Activated naive CD8-positive, alpha-beta T cell treated with anti-CD3 and anti-CD28 coated beads, Interleukin-2, amount 10 ng/mL, durations not matched to agents 7 days and 5 days (primary cell): ENCODE measurements at places on chromosomes 7 and 10.

DNA sequence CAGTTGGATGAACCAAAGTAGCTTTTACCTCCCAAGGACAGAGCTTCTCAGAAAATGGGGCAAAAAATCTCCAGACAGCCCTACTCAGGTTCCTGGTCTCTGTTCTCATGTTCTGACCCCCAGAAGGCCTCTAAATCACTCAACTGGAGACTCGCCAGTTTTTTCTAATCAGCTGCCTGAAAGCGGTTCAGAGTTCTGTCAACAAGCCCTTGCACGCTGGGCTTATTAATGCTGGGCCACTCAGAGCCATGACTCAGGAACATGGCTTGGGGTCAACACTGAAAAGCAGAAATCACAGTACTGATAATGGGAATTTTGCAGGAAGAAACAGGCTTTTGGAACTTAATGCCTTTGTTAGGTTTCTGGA, 15.3 kb downstream of the ECHDC3 start:
- no peak overlapping the region for H3K4me3 ChIP-seq
- no peaks in the 10 kb centered on the region for H3K36me3 ChIP-seq
- peaks cover 6% of the 10 kb centered on the region for H3K4me1 ChIP-seq
- no peak for DNase-seq
- H3K27me3 ChIP-seq: peaks cover 3% of the 10 kb centered on the region

- no peaks in the 10 kb centered on the region for H3K4me1 ChIP-seq
- no peak overlapping the region for H3K4me3 ChIP-seq
- no peaks in the 10 kb centered on the region for H3K36me3 ChIP-seq
- H3K27ac ChIP-seq: no peak overlapping the region
- H3K27me3 ChIP-seq: no peaks in the 10 kb centered on the region
These were observed 142.8 kb downstream of the LSM5 start for GRCh38 chr7:32347244-32347828.

DNA sequence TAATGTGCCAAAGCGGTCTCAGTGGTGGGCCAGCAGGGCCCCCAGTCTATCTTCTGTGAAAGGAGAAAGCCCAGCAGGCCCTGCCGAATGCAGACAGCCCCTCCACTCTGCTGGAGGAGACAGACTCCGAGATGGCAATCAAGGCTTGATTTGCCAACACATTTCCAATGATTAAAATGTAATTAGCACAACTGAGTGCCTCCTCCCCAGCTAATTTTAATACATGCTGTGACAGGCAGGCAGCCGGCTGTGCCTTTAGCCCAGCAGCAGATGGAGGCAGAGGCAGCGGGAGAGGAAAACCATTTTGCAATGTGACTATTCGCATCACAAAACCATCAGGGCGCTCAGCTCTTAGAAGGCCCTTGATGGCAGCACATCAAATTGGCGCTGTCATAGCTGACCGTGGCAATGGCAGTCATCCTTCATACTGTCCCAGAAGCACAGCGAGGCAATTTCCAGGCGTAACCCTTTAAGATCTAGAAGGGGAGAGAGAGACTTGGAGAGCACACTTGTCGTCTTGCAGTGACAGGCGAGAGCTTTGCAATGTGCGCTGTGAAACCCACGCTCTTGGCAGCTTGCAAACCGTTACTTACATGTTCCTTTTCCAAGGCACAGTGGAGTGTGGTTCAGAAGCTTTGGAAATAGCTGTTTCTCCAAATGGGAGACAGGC, 714.8 kb upstream of the GALNT17 start:
- no peaks in the 10 kb centered on the region for H3K4me1 ChIP-seq
- H3K27ac ChIP-seq: no peak overlapping the region
- DNase-seq: no peak

- H3K27ac ChIP-seq: no peak overlapping the region
- H3K4me3 ChIP-seq: no peak overlapping the region
- H3K36me3 ChIP-seq: no peaks in the 10 kb centered on the region
- H3K4me1 ChIP-seq: peaks cover 37% of the 10 kb centered on the region
These were observed 59.3 kb upstream of the ECHDC3 start for GRCh38 chr10:11682851-11683250.

GRCh38 chr7:133491846-133492652, 239.2 kb downstream of the EXOC4 start:
- H3K4me3 ChIP-seq: no peak overlapping the region
- H3K27me3 ChIP-seq: no peaks in the 10 kb centered on the region
- DNase-seq: no peak
- no peak overlapping the region for H3K27ac ChIP-seq
- peaks cover 23% of the 10 kb centered on the region for H3K36me3 ChIP-seq

- peaks cover 5% of the 10 kb centered on the region for H3K4me1 ChIP-seq
- no peaks in the 10 kb centered on the region for H3K27me3 ChIP-seq
- DNase-seq: no peak
- peaks cover 41% of the 10 kb centered on the region for H3K36me3 ChIP-seq
- no peak overlapping the region for H3K4me3 ChIP-seq
These were observed 129.0 kb upstream of the ODAD2 start for GRCh38 chr10:28127881-28128280.

GRCh38 chr10:103915796-103916195, 2.2 kb downstream of the STN1 start:
- H3K4me1 ChIP-seq: peaks cover 49% of the 10 kb centered on the region
- DNase-seq: peak; percentile 61
- H3K4me3 ChIP-seq: peak overlapping the region; percentile 97
- H3K36me3 ChIP-seq: peaks cover 34% of the 10 kb centered on the region
- peak overlapping the region; percentile 96 for H3K27ac ChIP-seq
- no peaks in the 10 kb centered on the region for H3K27me3 ChIP-seq

- no peak overlapping the region for H3K4me3 ChIP-seq
- no peak overlapping the region for H3K27ac ChIP-seq
- peaks cover 24% of the 10 kb centered on the region for H3K27me3 ChIP-seq
- peaks cover 2% of the 10 kb centered on the region for H3K4me1 ChIP-seq
- DNase-seq: no peak
These were observed 3.1 kb downstream of the RARRES2 start for GRCh38 chr7:150338166-150338829.

DNA sequence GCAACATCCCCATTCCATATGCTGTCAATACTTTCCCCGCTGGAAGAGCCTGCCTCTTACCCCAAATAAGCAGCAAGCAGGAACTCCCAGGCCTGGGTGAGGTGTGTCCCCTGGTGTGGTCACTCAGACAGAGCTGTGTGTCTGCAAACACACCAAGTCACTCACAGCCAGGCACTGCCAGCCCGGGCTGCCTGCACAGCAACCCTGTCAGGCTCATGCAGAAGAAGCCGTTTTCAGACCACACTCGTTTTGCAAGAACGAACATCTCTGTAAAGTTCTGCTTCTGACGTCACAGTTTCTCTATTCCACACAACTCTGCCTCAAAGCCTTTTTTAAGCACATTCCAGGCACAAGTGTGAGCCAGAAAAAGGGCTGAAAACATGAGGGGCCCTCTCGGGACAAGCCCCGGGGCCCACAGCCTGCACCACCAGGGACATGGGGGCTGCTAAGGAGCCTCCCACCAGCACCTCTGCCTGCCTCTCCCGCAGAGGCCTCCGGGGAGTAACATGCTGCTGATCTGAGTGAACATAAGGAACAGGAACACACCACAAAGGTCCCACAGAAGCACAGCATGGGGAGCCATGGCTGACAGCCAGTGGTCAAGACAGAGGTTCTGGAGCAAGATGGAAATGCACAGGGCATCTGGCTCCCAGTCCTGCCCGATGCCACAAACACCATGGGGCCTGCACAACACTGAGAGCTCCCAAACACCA, 11.4 kb downstream of the PTPRN2 start:
- no peaks in the 10 kb centered on the region for H3K36me3 ChIP-seq
- no peak overlapping the region for H3K27ac ChIP-seq
- H3K27me3 ChIP-seq: peaks cover 23% of the 10 kb centered on the region
- no peak overlapping the region for H3K4me3 ChIP-seq

- H3K27ac ChIP-seq: no peak overlapping the region
- H3K36me3 ChIP-seq: no peaks in the 10 kb centered on the region
- H3K27me3 ChIP-seq: peaks cover 3% of the 10 kb centered on the region
- H3K4me3 ChIP-seq: no peak overlapping the region
These were observed 39.0 kb downstream of the CDH23 start for GRCh38 chr10:71435571-71436267.

GRCh38 chr10:29804025-29804852, 169.5 kb upstream of the SVIL start:
- no peak overlapping the region for H3K27ac ChIP-seq
- H3K4me3 ChIP-seq: no peak overlapping the region
- H3K4me1 ChIP-seq: peaks cover 2% of the 10 kb centered on the region
- H3K36me3 ChIP-seq: no peaks in the 10 kb centered on the region
- H3K27me3 ChIP-seq: peaks cover 9% of the 10 kb centered on the region

DNA sequence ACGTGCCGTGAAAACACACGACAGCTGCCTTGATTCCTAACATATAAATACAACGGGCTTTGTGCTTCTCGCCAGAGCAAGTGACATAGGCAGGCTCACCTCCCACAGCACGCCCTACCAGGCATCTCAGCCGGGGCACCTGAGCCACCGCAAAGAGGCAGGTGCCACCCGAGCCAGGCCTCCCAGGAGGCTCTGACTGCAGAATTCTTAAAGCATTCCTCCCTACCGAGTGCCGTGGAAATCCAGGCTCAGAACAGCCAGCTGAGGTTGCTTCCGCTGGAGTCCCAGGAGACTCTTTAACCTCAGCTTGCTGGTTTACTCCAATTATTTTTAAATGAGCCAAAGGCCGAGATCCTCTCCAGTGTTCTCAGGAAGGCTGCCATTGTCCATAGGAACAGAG, 206.5 kb downstream of the USP6NL start:
- H3K27me3 ChIP-seq: no peaks in the 10 kb centered on the region
- no peak for DNase-seq
- peak overlapping the region; percentile 27 for H3K27ac ChIP-seq
- peaks cover 19% of the 10 kb centered on the region for H3K36me3 ChIP-seq

DNA sequence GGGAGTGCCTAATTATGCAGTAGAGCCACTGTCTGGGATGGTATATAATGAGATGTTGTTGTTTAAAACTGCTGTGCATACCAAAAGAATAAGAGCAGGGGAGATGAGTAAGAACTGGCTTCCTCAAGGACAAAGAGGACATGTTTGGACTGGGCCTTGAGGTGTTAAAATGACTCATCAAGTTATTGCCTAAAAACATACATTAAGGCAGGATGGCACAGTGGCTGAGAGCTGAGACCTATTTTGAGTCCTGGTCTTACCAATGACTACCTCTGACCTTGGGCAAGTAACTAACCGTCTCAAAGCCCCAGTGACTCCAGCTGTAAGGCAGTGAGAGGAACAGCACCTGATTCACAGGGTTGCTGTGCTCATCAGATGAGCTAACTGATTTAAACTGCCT, 71.1 kb downstream of the CFAP58 start:
- no peaks in the 10 kb centered on the region for H3K4me1 ChIP-seq
- H3K4me3 ChIP-seq: no peak overlapping the region
- H3K27ac ChIP-seq: no peak overlapping the region
- no peaks in the 10 kb centered on the region for H3K27me3 ChIP-seq
- no peak for DNase-seq
- no peaks in the 10 kb centered on the region for H3K36me3 ChIP-seq

DNA sequence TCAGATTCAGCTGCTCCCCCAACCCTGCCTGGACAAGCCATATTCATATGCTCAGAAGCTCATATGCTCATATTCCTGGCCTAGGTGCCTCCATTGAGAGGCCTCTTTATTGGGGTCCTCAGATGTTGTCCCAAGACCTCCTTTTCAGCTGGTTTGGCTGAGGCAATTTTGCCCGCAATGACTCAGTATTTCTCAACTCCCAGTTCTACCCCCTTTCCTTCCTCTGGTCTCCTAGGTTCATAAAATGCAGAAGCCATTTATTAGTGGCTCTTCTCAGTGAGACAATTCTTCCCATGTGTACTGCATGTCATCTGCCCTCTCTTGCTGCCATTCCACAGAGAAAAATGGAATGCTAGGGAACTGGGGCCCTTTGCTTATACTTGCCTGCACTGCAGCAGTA, 110.7 kb downstream of the INHBA start:
- no peak for DNase-seq
- no peak overlapping the region for H3K4me3 ChIP-seq
- no peaks in the 10 kb centered on the region for H3K4me1 ChIP-seq
- H3K36me3 ChIP-seq: no peaks in the 10 kb centered on the region
- no peak overlapping the region for H3K27ac ChIP-seq

GRCh38 chr7:151895631-151896031, 18.7 kb upstream of the PRKAG2 start:
- peaks cover 12% of the 10 kb centered on the region for H3K27me3 ChIP-seq
- H3K27ac ChIP-seq: no peak overlapping the region
- H3K36me3 ChIP-seq: no peaks in the 10 kb centered on the region
- no peaks in the 10 kb centered on the region for H3K4me1 ChIP-seq
- no peak overlapping the region for H3K4me3 ChIP-seq

DNA sequence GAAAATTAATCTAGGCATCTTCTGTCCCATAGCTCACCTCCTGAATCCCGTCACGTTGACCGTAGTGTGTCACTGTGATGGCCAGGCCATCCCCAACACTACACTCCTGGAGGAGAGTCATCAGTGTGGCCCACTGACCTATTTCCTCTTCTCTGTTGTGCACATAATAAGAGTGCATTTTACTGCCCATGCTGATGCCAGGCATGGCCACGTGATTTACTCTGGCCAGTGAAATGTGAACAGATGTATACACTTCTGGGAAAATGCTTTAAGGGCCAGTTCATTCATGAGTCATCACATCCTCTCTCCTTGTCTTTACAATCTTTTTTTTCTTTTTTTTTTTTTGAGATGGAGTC, 101.9 kb upstream of the PIP4K2A start:
- H3K27me3 ChIP-seq: peaks cover 3% of the 10 kb centered on the region
- no peak for DNase-seq
- H3K27ac ChIP-seq: no peak overlapping the region
- H3K4me3 ChIP-seq: no peak overlapping the region

- peaks cover 2% of the 10 kb centered on the region for H3K4me1 ChIP-seq
- no peak for DNase-seq
- no peaks in the 10 kb centered on the region for H3K27me3 ChIP-seq
- H3K36me3 ChIP-seq: peaks cover 23% of the 10 kb centered on the region
These were observed 72.0 kb downstream of the RNF216 start for GRCh38 chr7:5709347-5709950.

GRCh38 chr7:103574576-103574975, 128.6 kb upstream of the SLC26A5 start:
- H3K4me1 ChIP-seq: no peaks in the 10 kb centered on the region
- no peak overlapping the region for H3K4me3 ChIP-seq
- peaks cover 8% of the 10 kb centered on the region for H3K27me3 ChIP-seq
- no peak for DNase-seq

DNA sequence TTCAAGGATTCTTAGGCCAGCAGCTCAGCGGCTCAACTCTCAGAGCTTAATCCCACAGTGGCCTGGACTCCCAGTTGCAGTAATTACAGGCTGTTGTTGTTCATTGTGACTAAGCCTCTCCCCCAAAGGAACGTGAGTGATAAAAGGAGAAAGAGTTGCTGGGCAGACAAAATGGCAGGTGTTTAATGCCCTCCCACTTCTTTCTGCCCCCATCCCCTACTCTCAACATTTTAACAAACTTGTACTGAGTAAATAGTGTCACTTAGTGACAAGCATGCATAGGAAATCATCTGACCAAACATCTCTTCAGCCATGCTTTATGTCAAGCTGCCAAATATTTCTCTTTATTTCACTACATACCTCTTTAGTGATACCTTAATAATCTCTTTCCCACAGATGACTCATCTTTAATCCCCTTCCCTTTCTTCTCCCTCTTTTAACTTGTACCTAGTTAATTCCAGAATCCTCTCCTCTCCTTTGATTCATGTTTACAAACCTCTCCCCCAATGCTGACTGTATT, 12.4 kb upstream of the MTERF1 start:
- H3K36me3 ChIP-seq: no peaks in the 10 kb centered on the region
- no peak overlapping the region for H3K4me3 ChIP-seq

- no peaks in the 10 kb centered on the region for H3K36me3 ChIP-seq
- H3K27ac ChIP-seq: no peak overlapping the region
- peaks cover 12% of the 10 kb centered on the region for H3K27me3 ChIP-seq
- DNase-seq: no peak
- no peak overlapping the region for H3K4me3 ChIP-seq
- no peaks in the 10 kb centered on the region for H3K4me1 ChIP-seq
These were observed 86.9 kb downstream of the CPXM2 start for GRCh38 chr10:123804716-123805115.

- no peak overlapping the region for H3K4me3 ChIP-seq
- H3K4me1 ChIP-seq: no peaks in the 10 kb centered on the region
These were observed 90.1 kb downstream of the NPSR1 start for GRCh38 chr7:34747867-34748727.
